ENCODE measurements at places on chromosomes 7 and 10. TPM values are rescaled to one million over a fixed set of nuclear protein-coding genes. Genes with fewer than 3 reads are reported as not detected.

The AGMO gene
- total RNA-seq: 1.0 TPM

The CD36 gene
- total RNA-seq: 1.4 TPM

The GRM3 gene
- total RNA-seq: 1.5 TPM

The MPP7 gene
- 7.7 TPM for total RNA-seq

DNA sequence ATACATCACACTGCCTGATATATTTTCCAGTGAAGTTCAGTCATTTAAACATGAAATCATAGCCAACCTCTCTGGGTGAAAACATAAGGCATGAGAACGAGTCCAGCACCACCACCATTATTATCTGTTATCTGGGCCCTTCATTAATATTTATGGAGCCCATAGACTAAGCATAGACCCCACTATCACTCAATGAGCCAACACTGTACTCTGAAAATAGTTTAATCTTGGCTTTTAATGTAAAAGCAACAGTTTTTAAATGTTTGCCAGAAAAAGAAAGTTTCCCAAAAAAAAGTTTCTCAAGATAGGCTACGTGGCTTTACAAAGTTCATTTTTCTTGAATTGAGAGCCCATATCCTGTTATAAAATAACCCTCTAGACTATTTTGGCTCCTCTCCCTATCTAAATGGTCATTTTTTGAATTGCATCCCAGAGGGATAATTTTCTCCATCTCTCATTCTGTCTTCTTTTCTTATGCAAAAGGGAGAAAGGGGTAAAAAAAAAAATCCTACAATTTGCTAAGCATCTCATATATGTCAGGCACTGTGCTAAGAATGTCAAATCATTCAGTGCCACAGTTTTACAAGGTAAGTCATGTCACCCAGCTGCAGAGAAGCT is 66.1 kb downstream of the FZD1 start:
- DNase-seq: no peak
- no peaks in the 10 kb centered on the region for H3K36me3 ChIP-seq
- H3K4me3 ChIP-seq: no peak overlapping the region
- peaks cover 2% of the 10 kb centered on the region for H3K27me3 ChIP-seq

The EEF1AKMT2 gene
- 21.6 TPM for total RNA-seq

- no peak for DNase-seq
- peaks cover 2% of the 10 kb centered on the region for H3K4me1 ChIP-seq
- H3K36me3 ChIP-seq: no peaks in the 10 kb centered on the region
- no peak overlapping the region for H3K27ac ChIP-seq
- no peaks in the 10 kb centered on the region for H3K27me3 ChIP-seq
- H3K4me3 ChIP-seq: no peak overlapping the region
Measured at GRCh38 chr7:18541181-18541870, 45.8 kb downstream of the HDAC9 start.

DNA sequence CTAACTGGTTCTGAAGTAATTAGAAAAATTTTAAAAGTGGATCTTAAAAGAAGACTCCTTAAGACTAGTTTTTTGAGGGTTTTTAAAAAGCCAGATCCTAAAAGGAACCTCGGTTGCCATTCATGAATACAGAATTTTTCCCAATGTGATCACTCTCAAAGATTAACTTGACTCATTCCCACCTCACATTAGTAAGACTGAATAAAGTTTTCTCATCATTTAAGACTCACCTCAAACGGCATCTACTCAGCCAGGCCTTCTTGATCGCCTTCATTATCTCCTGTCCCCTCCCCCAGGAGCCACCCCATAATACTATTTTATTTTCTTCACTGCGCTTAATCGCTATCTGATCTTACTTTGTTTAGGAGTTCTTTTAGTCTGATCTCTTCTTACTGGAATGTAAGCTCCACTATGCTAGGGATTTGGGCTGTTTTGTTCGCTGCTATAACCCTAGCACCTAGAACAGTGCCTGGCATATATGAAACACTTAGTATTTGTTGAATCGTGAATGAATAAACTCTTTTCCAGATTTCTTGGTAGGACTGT is 55.9 kb upstream of the PCGF5 start:
- H3K27ac ChIP-seq: no peak overlapping the region

The CYP2C19 gene
- total RNA-seq: 0.09 TPM

The OR13A1 gene
- total RNA-seq: 0.15 TPM

DNA sequence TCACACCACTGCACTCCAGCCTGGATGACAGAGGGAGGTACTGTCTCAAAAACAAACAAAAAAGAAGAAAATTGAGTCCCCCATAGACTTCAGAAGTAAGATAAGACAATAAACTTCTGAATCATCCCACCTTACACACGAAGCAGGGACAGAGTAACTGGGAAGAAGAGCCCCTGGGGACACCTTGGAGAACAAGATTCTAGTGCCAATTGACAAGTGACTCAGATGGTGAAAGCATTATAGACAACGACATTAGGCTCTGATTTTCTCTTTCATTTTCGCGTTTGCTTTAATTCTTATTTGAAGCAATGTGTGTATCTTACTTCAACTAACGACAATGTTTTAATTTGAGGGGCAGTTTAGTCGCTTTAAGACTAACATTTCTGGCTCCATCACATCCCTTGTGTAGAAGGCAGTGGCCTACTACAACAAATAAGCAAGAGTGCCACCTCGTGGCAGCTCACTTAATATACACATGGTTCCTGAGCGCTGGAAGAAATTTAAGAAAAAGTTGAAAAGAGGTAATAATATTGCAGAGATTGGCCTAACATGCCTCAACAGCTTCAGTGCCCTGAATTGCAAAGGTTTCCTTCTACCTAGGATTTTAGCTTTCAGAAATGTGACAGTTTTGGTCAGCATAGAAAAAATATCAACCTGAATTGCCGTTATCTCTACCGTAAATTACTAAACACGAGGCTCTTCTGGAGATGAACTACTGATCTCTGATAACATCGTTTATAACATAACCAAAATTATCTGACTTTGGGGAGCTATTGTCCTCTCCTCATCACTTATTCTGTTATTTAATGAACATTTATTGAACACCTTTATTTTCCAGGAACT is 36.7 kb downstream of the ASNS start:
- H3K27ac ChIP-seq: no peak overlapping the region
- H3K36me3 ChIP-seq: no peaks in the 10 kb centered on the region
- H3K4me3 ChIP-seq: no peak overlapping the region
- H3K4me1 ChIP-seq: no peaks in the 10 kb centered on the region
- peak; percentile 74 for DNase-seq
